ENCODE measurements at places on chromosomes 11 and 22. TPM values are rescaled to one million over a fixed set of nuclear protein-coding genes. Genes with fewer than 3 reads are reported as not detected.

Gene KCNK7
- total RNA-seq: 1.3 TPM

Gene PTPRCAP
- total RNA-seq: 17.7 TPM

Gene CECR2
- total RNA-seq: 7.2 TPM

Gene NCR3LG1
- 5.6 TPM for total RNA-seq

Gene KRTAP5-2
- total RNA-seq: not detected

Gene OR4D5
- not detected for total RNA-seq

Gene MS4A4E
- 3.0 TPM for total RNA-seq

Gene RHBDD3
- 19.0 TPM for total RNA-seq

Gene HBB
- 338 TPM for total RNA-seq

Gene SCUBE2
- total RNA-seq: 9.9 TPM

Gene OR4X1
- not detected for total RNA-seq

Gene VSIG10L2
- not detected for total RNA-seq

Gene ELMOD1
- total RNA-seq: 2.8 TPM

Gene GPHA2
- not detected for total RNA-seq

Gene PRRG4
- 12.6 TPM for total RNA-seq

Gene ANO9
- 22.4 TPM for total RNA-seq

Gene SYT7
- 4.8 TPM for total RNA-seq
